ENCODE measurements at places on chromosomes 1 and 21.

GRCh38 chr1:176789571-176790090 is 326.7 kb downstream of the PAPPA2 start:
- no peak for DNase-seq

GRCh38 chr1:226519716-226520598 is 28.6 kb upstream of the STUM start:
- DNase-seq, result no peak

DNA sequence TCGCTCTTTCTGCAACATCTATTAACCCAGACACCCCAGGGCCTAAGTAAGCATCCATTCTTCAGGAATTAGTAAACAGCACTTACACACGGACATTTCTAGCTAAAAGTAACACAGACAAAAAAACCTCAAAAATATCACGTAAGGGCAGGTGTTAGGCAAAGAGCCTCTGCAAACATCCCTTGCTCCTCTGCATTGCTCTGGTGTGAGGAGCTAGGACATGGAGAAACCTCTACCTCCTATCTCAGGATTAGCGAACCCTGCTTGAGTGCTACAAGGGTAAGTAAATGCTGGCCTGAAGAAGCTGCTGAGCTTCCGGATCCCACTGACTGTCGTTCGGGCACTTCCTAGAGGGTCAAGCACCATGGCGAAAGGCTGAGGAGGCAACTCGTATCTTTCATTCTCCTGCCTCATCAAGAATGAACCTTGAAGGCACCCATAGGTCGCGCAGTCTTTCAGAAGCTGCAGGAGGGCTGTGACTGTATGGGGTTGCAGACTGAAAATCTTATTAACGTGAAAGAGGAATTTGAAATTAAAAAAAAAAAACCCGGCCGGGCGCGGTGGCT is 2.1 kb downstream of the PTGER3 start:
- no peak for DNase-seq

DNA sequence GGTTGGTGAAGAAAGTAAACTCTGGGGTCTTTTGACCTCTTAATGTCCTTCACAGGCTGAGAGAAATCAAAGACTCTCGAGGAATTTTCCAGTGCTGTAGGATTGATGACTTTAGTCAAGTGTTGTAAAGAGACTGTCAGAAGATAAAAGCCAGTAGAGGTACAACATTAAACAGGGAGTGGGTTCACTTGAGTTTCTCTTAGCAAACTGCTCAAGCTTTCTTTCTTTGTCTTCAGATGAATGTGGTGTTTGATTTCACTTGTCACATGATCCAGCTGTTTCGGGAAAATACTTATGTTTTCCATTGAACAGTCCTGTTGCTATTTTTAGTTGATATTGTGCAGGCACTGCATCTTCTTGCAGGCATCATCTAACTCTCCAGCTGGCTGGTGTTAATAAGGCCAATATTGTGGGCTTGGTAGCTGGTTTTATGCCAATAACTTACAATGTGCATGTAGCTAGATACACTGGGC is 45.6 kb downstream of the XCL2 start:
- peak; percentile 4 for DNase-seq

- DNase-seq, result no peak
These were observed 54.6 kb upstream of the SIPA1L2 start for GRCh38 chr1:232684371-232685105.

GRCh38 chr1:6785728-6786505 is 663 bp downstream of the CAMTA1 start:
- DNase-seq, result no peak

- DNase-seq, result no peak
These were observed 1.6 kb downstream of the COG2 start for GRCh38 chr1:230643908-230644307.

GRCh38 chr21:44027607-44028286 is 15.6 kb downstream of the TRAPPC10 start:
- DNase-seq, result no peak

DNA sequence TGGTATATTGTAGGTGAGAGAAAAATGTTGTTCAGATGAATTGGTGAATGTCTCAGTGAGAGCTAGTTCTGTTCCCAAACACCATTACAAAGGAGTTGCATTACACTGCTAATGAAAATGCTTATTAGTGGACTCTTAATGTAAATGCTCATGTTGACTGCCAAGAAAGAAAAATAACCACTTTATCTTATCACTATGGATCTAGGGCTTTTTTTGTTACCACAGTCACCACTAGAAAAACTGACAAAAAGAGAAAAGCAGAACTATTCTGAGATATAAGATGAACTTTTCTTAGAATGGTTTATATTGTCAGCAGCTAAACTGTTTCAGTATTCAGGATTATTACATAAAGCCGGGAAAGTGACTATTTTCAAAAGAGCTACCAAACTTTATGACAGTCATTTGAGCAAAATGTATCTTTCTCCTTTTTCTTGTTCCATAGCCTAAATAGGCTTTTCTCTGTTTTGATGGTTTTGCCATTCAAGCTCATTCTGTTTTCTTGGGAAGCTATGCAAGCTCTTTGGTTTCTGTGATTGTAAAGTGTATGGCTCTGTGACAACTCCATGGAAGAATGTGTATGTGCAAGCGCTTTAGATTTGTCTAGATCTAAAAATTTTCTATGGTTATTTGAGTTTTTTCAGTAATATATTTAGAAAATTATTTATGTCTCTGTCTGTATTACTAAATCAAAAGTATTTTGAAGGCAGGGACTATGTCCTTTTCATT is 64.2 kb upstream of the DPH5 start:
- no peak for DNase-seq

- no peak for DNase-seq
These were observed 355.6 kb downstream of the SIPA1L2 start for GRCh38 chr1:232274236-232274855.

- DNase-seq, result no peak
These were observed 11.9 kb upstream of the TCP10L start for GRCh38 chr21:32597205-32597604.

- DNase-seq, result no peak
These were observed 895 bp upstream of the UBR4 start for GRCh38 chr1:19210772-19211549.

DNA sequence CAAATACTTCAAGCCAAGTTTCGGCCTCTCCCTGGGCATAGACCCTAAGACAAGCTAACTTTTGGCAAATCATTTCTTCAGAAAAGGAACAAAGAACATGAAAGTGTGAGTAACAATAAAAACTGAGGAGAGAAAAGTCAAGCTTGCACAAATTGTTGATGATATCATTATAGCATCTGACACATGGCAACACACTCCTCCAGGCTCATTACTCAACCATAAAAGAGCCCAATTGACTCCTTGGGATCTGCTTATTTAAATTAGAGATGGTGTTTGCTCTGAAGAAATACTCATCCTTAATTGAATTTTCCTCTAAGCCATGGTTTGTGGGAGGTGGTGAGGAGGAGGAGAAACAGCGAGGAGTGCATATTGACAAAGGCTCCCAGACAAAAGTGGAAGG is 54.5 kb downstream of the TNFSF4 start:
- no peak for DNase-seq

- no peak for DNase-seq
These were observed 1.5 kb upstream of the ETS2 start for GRCh38 chr21:38804030-38804788.

GRCh38 chr1:227729881-227730629 is 5.0 kb downstream of the JMJD4 start:
- DNase-seq, result no peak

- no peak for DNase-seq
These were observed 4.0 kb downstream of the ZBTB7B start for GRCh38 chr1:155006601-155007101.

DNA sequence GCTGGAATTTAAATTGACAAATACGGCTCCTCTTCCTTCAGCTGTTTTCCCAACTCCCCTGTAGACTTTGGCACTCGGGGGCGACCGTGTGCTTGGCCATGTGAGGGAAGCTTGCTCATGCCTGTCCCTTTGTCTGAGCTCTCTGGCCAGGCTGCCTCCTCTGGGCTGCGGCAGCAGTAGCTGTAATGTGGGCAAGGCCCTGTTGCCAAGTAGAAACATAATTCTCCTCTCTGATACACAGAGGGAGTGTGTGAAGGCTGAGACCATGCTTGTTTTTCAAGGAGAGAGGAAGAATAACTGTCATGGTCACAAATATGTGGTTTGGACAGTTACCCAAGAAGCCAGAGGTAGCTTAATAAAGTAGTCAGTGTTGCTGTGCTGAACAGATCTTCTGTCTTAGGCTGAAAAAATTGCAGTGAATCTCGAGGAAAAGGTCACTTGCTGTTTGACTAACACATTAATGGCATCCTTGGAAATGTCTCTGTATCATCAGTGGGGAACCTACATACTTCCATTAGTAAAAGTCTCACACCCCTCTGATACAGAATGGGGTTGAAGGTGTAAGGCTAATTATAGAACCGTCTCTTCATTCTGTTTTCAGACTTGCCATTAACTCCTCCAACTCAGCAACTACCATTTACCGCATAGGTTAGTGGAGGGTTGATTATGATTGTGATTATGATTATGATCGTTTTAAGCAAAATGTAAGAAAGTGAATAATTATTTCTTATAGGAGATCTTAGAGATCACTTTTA is 94.6 kb downstream of the TGFB2 start:
- DNase-seq, result no peak

DNA sequence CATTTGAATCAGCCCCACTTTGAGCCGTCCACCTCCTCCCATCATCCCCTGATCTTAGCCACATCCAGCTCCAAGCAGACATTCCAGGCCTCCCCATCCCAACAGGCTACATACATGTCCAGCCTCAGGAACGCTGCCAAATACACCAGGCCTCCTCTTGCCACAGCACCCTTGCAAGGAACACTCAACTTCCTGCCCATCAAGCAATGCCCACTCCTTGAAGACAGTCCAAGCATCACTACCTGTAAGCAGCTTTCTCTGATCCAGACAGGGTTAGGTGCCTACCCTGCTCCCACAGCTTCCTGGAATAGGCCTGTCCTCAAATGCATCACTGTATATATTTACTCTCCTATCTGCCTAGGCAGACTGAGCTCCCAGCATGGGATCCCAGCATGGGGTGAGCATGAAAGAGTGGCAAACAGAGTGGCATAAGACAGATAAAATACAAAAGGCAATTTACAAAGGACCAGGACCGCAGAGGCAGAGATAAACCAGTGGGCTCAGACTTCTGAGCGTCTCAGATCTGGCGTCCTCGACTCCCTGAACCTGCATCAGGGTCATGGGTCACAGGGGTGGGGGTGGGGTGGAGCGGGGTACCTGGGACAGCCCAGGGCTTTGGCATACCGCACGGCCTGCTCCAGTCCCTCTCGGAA is 816 bp downstream of the HYI start:
- peak; percentile 90 for DNase-seq

GRCh38 chr21:15449556-15449955 is 280.2 kb upstream of the USP25 start:
- DNase-seq, result no peak
